Mammary epithelial cell (primary cell): ENCODE measurements at places on chromosomes 13 and 19. TPM values are rescaled to one million over a fixed set of nuclear protein-coding genes. Genes with fewer than 3 reads are reported as not detected.

GRCh38 chr13:106296723-106297122 lies 238.7 kb downstream of the EFNB2 start:
- no peak for DNase-seq

- no peak for DNase-seq
These were observed 50.1 kb downstream of the ITGBL1 start for GRCh38 chr13:101502618-101503017.

- DNase-seq = peak; percentile 40
These were observed 11.5 kb downstream of the FAM187B start for GRCh38 chr19:35216833-35217648.

- DNase-seq = no peak
These were observed 10.1 kb downstream of the NFILZ start for GRCh38 chr19:8640402-8641004.

GRCh38 chr19:47523473-47523872 lies 8.6 kb upstream of the NAPA start:
- no peak for DNase-seq

DNA sequence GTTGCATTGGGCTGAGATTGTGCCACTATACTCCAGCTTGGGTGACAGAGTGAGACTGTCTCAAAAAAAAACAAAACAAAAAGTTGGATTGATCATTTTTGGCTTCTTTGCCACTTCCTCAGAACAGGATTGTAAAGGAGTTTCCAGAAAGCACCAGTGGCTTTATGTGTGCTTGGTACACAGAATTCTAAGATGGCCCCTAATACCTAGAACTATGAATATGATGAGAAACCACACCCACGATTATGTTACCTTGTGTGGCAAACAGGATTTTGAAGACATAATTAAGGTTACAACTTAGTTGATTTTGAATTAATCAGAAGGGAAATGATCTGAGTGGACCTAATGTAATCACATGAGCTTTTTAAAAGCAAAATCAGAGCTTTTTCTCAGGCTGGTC lies 26.5 kb downstream of the CEACAM1 start:
- DNase-seq = no peak

DNA sequence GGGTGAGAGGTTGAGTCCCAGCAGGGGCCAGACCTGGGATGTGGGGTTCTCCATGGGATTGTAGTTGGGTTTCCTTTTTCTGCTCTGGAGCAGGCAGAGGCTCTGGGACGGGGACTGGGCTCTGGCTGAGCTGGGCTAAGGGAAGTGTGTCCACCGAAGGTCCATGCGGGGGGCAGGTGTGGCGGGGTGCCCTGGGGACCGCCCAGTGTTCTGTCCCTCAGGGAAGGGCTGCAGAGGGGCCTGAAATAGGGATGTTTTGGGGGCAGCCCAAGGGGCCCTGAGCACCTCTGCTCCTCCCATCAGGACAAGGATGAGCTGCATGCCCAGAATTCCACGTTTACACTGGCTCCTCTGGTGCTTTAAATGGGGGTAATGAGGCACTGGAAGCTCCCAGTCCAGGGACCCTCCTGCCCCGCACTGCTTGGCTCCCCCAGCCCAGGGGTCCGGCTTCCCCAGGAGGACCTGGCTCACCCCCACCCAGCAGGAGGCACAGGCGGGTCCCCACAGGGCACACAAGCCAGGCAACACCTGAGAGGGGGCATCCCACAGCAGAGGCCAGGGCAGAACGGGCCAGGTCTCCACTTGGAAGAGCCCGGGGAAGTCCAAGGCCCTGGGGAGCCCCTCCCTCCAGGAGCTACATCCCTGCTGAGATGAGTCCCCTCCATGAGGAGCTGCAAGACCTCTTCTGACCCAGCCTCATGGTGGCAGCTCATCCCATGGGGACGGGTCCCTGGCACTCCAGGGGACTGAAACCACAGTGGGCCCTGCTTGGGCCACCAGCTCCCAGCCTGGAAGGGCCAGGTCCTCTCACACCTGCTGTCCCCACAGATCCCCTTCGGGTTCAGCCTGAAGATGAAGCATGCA lies 14.7 kb upstream of the ZNF14 start:
- no peak for DNase-seq

DNA sequence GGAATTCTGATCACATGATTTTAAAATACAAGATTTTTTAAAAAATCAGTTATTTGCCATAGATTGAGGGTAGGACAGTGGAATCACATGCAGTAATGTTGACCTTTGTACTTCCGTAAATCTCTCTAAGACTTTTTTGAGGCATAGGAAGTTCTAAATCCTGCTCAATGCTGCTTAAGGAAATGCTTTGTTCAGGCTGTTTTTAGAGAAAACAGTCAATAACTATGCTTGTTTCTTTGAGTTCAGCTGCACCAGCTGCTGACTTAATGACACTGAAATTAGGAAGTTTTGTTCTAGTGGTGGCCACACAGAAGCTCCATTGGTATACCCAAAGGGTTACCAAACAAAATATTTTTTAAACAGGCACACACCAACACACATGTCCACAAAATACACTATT lies 60.9 kb downstream of the KLF12 start:
- no peak for DNase-seq

- DNase-seq = no peak
These were observed at the start of gene F10 for GRCh38 chr13:113122550-113123225. Gene F10 (plus strand): TSS chr13:113122799. CDS start chr13:113122856, 57 bp downstream.

DNA sequence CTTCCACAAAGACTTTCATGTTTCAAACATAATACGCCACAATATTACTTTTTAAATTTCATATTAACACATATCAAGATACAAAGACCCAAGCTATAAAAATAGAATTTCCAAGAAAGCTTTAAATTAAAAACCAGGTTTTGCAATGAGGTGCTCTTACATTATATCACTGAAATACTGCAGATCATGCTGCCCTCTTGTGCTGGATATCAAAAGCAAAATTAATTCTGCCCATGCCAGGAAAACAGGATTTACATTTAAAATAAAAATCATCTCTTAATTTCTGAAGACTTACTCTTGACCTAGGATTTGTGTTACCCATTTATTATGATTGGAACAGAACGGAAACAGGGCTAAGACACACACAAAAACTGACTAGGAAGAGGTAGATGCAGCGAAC lies 145.0 kb downstream of the ABCC4 start:
- DNase-seq = no peak

- no peak for DNase-seq
These were observed 14.4 kb downstream of the TTYH1 start for GRCh38 chr19:54429545-54430227.

GRCh38 chr13:79393564-79394249 lies 12.3 kb downstream of the RBM26 start:
- no peak for DNase-seq

DNA sequence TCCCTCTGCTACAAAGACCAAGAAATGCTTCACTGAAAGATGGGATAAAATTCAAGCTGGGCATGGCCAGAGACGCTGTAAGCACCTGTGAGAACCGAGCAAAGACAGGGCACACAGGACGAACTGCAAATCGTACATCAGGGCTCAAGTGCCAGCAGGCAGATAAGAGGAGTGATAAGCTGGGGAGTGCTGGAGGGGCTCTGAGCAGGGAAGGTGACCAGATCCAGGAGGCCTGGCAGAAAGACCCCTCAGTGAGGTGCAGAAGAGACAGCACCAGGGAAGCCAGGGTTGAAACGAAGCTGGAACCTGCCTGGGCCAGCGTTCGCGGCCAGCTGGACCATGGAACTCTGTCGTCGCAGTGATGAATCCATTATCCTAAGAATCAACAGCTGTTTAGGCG lies 10.2 kb downstream of the RAB20 start:
- no peak for DNase-seq

DNA sequence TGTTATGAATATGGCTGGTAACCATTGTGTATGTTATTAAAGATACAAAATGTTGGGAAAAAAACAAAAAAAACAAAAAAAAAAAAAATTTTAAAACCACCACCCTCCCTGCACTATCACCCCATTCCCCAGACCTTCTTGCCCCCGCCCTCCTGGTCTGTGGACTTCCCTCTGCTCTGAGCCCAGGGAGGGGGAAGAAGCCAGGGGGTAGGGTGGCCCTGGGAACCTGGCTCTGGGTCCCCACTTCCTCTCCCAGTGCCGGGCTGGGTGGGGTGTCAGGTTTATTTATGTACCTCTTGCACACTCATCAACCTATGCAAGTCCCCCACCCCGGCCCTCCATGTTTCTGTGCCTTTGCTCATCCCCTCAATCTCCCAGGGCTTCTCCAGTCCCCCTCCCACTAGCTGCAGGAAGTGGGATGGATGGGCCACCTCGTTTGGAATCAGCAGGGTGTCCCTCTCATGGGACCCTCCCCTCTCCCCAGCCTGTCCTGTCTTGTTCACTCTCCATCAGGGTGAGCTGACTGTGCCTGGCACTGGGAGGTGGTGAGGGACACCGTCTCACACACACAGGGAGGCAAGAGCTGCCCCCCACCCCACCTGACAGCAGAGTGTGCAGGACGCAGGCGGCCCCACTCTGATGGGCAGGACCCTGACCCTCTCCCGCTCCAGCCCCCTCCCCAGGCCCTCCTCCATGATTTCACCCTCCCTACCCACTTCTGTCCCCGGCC lies 5.9 kb downstream of the PAF1 start:
- DNase-seq = no peak

DNA sequence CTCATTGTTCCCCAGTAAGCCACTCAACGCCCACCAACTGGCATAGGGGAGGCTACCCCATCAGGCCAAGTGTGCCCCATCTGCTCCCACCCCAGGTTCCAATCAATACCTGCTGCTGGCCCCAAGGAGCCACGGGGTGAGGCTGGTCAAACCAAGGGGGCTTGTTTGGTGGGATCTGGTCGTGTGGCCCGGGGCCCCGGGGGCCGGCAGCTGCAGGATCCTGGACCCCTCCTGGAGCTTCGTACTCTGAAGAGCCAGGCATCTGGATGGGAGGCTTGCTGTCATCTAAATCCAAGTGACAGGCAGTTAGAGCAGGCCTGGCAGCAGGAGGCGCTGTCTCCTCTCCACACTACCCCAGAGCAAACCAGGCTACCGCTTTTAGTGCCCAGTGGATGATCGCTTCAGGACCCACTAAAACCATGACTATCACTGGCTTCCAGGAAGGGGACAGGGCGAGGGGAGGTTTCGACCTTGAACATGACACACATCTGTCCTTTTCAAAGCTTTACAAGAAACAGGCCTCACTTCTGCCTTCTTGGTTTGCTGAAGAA lies 14.2 kb downstream of the CHERP start:
- DNase-seq = no peak

GRCh38 chr19:19387108-19387507 lies 18.4 kb upstream of the GATAD2A start:
- no peak for DNase-seq

- no peak for DNase-seq
These were observed 230.7 kb upstream of the SPRY2 start for GRCh38 chr13:80571346-80572307.

DNA sequence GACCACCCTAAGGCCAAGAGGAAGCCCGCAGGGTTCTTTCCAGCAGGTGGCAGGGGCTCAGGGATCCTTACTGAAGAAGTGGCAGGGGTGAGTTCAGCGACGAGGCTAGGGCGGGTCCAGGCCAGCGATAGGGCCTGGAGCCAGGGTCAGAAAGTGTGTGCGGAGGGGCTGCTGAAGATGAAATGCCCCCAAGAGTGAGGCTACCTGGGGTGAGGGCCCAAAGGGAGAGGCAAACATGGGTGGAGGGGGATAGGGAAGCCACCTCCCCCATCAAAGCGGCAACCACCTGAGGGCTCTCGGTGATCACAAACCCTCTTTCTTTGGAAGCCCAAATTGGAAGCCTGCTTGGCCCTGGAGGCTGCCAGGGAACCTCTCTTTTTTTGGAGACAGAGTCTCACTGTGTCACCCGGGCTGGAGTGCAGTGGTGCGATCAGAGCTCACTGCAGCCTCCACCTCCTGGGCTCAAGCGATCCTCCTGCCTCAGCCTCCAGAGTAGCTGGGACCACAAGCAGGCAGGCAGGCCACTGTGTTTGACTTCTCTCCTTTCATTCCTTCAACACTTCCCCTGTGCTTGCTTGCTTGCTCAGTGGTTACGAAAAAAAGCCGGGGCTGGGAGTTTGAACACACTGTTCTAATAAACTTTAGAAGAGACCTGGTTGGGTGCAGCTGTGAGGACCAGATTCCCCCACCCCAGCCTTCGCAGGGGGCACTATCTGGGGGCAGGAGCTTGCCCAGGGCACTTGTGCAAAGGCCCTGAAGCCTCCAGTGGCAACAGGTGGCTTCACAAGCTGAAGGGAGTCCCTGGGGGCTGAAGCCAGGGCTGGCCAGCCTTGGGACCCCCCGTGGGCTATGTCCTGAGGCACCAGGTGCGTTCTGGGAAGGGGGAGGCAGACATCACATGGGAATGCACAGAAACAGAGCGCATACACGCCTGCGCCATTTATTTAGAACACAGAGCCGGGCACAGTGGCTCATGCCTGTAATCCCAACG lies 1.4 kb upstream of the ATP8B3 start:
- DNase-seq = no peak

DNA sequence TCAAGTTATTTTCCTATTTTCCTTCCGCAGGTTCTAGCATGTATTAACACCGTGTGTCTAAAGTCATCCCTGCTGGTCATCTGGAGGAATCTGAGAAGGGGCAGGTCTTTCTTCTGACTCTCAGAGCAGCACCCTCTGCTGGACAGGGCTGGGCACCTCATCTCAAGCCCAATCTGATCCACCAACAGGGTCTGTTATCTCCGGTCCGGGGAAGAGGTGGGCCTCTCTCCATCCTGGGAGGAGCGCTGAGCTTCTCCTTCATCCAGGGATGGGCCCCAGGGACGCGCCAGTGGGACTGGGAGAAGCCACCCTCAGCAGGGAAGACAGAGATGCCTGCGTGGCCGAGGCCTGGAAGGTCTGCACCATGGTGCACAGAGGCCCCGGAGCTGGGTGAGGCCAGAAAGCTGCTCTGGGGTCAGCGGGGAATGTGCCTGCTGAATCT lies 26.0 kb upstream of the ZNF331 start:
- DNase-seq = peak; percentile 43

DNA sequence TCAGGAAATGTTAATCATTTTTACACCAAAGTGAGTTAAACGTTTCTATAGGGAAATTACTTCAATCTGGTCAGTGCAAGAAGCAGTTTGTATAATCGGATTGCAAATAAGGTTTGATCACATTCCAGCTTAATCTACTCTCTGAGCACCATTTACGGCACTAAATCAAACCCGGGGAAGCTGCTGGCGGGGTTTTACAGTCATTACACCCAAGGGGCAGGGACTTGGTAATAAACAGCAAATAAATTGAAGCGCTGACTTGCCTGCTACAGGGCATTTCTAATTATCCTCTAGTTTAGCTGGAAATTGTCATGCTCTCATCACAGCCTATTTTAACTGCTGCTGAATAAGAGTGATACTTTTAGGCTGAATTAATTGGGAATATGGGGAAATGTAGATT lies 152.1 kb upstream of the SOX21 start:
- no peak for DNase-seq

GRCh38 chr13:36815062-36815461 lies 4.0 kb upstream of the RFXAP start:
- no peak for DNase-seq

- no peak for DNase-seq
These were observed 34.0 kb downstream of the WDR87 start for GRCh38 chr19:37872383-37872782.

The GJA3 gene
- 1.3 TPM for polyA plus RNA-seq

The CBLC gene
- polyA plus RNA-seq = 39.4 TPM

The XRCC1 gene
- polyA plus RNA-seq = 18.8 TPM

The SPACA4 gene
- not detected for polyA plus RNA-seq

The ZNF667 gene
- 0.94 TPM for polyA plus RNA-seq

The RHPN2 gene
- 4.9 TPM for polyA plus RNA-seq

The TMC4 gene
- polyA plus RNA-seq = 5.3 TPM
